Stimulated activated CD8-positive, alpha-beta memory T cell treated with anti-CD3 and anti-CD28 coated beads, Interleukin-4, amount 100 ng/mL, for 4 hours (primary cell): ENCODE measurements at places on chromosomes 16 and 17.

DNA sequence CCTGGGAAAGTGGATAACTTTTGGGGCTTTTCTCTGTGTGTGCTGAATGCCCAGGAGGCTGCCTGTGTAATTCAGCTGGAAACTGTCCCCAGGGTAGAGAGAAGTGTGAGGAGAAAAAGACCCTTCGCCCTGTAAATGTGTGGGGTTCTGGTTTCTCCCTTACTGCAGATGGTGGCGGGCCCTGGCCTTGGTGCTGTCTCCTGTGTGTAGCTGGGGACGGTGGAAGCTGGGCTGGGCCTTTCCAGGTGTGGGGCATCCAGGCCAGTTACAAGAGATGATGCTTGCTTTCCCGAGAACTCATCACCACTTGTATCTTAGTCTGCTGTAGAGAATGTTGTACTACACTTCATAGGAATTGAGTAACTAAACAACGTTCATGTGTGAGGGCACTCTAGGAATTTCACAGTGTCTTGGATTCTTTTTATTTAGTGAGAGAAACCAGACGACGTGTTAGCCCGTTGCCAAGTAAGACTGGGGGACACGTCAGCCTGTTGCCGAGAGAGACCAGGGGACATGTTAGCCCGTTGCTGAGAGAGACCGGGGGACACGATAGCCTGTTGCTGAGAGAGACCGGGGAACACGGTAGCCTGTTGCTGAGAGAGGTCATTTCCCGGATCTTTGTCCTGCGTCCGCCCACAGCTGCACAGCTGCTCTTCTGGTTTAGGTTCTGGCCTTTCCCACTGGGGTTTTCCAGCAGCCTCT is 43.1 kb downstream of the TBCD start:
- DNase-seq, result no peak

DNA sequence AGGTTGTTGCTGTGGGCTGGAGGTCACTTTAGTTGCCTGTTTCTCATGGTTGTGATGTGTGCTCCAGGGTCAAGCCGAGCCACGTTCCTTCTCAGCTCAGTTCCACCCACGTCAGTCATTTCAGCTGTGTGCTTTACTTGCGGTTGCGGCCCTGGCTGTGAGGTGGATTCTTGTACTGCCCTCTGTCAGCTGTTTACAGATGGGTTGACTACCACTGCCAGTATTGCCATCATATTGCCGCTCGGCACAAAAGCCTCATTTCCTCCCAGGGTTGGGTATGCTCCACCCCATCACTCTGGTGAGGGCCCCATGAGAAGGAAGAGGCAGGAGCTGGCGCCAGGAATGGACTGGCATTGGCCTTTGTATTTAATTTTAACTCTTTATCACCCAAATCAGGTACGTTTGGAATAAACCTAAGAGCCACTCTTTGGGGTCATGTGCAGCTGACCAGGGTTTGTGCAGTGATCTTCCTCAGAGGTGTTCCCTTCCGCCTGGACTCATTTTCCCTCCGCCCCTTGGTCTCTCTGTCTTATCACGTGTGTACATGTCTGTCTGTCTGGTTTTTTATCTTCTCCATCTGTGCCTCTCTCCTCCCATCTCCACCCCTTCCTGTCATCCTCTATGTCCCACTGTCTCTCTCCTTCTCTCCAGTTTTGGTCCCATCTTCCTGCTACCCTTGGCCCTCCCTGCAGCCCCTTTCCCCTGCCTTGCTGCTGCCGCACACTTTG is 25.0 kb downstream of the METTL22 start:
- no peak for DNase-seq

DNA sequence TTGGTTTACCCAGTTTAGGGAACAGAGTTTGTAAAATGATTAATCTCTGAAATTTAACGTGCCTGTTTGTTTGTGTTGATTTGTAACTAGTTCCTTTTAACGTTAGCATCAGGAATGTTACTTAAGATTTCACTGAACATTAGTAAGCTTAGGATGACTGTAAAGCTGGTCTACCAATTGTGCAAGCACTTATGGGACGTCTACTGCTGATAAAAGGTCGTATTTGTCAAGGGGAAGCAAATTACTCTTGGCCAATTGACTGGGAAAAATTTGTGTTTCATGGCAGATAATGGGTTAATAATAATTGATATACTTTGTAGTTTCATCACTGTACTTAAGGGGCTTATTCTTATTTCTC is 11.8 kb downstream of the METTL9 start:
- DNase-seq, result no peak

- no peak for DNase-seq
Observed at GRCh38 chr17:3812771-3813170, 11.8 kb upstream of the ITGAE start.

DNA sequence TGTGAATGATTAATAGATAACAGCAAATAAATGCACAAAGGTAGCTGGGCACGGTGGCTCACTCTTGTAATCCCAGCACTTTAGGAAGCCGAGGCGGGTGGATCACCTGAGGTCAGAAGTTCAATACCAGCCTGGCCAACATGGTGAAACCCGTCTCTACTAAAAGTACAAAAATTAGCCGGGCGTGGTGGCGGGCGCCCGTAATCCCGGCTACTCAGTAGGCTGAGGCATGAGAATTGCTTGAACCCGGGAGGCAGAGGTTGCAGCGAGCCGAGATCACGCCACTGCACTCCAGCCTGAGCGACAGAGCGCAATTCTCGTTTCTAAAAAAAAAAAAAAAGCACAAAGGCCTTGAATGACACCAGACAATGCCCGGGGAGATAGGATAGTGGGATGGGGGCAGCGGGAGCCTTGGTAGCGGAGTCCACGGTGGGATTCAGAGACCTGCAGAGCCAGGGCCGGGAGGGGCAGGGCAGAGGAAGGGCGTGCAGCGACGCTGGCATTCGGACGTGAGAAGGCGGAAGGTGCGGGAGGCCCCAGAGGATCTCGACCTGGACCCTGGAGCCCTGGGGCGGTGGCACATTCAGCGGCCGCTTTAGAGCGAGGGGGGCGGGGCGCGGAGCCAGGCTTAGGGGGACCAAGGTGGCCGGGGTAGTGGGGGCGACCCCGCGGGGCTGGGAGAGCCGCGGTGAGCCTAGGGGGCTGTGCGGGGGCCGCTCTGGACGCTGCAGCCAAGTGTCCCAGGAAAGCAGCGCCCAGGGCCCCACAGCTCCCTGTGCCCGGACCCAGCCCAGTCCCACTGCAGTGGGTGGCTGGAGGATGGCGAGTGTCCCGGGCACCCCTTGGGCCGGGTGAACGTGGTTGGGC is 999 bp upstream of the FLYWCH2 start:
- DNase-seq, result no peak
